ENCODE measurements at places on chromosomes 11 and 22. TPM values are rescaled to one million over a fixed set of nuclear protein-coding genes. Genes with fewer than 3 reads are reported as not detected.

GRCh38 chr11:48081151-48082010 lies 101.0 kb downstream of the PTPRJ start:
- no peak for DNase-seq

DNA sequence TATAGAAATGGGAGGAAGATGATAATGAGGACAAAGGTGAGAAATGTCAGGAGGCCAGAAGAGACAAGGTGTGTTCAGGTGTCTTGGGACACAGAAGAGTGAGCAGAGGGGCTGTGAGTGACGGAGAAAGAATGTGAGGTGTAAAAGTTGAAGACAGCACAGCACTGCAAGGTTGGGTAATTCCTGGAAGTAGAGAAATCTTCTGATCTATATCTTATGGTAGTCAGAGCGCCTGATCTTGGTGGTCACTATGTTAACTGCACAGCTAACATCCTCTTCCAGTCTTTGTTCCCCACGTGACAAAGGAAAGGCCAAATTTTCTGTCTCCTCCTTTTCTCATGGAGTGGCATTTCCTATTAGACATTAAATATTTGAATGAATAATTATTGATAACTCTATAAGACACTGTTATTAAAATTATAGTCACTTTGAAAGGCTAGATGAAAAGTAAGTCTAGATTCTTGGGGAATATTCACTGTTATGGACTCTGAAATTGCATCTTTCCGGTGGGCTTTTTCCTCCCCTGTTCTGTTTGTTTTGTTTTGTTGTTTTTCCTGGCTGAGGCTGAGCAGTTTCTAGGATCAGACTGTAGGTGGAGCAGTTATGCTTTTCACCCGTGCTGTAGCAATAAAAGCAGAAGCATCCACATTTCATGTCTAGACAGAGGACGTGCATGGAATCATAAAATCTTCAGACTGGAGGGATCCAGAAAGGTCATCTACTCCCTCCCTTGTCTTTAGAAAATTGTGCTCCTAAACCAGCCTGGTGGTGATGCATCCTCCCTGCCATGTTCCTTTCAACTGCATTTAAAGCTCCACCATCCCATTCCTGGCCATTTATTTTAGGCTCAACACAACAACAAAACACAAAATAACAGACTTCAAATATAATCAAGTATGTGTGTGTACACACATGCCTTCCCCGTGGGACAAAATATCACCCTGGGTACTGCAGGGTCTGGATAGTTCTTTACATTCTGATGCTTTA lies 26.6 kb downstream of the SC5D start:
- DNase-seq = no peak

DNA sequence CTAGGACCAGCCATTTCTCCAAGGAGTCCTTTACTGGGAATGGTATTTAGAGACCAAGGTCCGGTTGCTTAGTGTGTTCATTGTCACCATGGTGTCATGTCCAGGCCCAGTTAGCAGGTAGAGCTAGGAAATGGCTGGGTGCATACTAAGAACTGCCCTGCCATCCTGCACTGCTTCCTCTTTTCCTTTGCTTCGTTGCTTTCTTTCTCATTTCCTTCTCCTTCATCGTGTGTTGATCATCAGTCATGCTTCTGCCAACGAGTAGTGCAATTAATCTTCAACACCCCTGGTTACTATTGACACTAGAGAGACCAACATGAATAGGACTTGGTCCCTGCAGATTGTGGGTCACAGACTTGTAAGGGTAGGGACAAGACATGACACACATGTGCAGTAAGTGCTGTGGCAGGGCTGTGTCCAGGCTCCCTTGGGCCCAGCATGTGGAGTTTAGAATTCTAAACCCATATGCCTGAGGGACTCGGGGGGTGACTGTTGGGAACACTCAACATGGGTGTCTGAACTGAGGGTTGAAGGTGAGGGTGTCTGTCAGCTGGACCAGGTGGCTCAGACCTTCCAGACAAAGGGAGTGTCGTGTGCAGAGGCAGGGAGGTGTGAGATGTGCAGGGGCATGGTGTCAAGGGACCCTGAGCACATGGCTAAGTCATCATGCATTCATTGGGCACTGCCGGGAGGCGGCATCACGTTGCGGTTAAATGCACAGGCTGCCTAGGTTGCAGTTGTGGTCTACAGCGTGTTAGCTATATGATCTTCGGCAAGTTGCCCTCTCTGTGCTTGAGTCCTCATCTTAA lies 42.6 kb downstream of the ST14 start:
- DNase-seq = no peak

GRCh38 chr22:35464399-35464798 lies 64.5 kb downstream of the MCM5 start:
- DNase-seq = no peak

Gene SMIM35
- total RNA-seq = not detected

GRCh38 chr11:8247312-8247711 lies 16.4 kb downstream of the LMO1 start:
- peak; percentile 38 for DNase-seq

GRCh38 chr11:131402040-131402439 lies 31.6 kb downstream of the NTM start:
- DNase-seq = no peak

DNA sequence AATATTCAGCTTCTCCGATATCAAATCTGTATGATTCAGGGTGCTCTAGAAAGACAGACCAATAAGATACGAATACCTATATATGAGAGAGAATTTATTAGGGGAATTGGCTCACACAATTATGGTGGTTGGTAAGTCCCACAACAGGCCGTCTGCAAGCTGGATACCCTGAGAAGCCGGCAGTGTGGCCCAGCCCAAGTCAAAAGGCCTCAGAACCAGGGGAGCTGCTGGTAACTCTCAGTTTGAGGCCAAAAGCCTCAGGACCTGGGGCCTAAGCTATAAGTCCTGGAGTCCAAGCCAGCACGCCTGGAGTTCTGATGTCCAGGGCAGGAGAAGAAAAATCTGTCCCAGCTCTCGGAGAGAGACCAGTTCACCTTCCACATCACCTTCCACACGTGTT lies 318.7 kb downstream of the BRD1 start:
- no peak for DNase-seq

DNA sequence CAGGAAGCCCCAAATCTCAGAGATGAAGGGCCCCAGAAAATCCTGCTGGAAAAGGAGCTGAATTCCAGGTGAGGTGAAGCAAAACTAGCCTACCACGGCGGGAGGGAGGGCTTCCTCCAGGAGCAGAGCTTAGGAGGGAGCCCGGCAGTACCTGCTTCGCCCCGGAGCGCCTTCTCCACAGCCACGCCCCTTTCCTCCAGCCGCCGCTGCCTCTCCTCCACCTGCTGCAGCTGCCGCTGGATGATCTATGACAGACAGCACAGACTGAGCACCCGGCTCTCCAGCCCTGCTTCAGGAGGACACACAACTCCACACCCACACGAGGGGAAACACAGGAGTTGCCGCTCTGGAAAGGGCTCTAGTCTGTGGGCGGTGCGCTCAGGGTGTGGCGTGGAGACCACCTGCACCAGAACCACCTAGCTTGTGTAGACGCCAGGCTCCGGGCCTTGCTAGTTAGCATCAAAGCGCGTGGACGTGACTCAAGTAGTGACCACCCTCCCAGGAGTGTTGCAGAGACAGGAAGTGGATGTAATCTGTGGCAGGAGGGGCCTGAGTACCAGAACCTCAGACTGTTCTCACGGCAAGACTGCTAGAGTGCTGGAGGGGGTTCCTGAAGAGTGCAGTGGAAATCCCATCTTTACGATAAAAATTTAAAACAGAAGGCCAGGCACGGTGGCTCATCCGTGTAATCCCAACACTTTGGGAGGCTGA lies 34.6 kb upstream of the BID start:
- no peak for DNase-seq

DNA sequence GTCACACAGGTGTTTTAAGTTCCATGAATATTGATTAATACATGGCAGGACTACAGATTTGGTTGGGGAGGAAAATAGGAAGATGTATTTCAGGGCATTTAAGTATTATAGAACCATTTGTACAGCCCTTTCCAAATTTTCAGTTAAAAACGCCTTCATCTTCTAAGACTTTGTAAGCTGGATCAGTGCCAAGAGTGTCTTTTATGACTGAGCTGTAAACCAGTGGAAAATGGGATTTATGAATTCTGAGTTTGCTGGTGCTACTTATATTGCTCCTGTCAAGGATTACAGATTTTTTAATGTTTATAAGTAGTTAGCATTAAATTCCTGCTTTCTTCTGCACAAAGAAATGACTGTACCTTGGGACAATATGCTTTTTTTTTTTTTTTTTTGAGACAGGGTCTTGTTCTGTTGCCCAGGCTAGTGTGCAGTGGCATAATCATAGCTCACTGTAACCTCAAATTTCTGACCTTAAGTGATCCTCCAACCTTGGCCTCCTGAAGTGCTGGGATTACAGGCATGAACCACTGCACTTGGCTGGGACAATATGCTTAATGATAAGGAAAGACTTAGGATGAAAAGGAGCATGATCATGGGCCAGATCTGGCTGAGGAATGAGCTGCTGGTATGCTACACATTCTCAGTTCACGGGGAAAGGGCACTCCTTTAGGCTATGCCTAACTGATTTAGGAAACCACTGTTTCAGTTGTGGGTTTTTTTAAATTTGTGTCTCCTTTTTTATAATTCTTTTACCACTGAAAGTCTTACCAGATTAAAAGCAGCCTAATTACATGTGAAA lies 113.6 kb upstream of the MTNR1B start:
- no peak for DNase-seq

- DNase-seq = no peak
Observed at GRCh38 chr22:22166941-22167713, 77.5 kb upstream of the VPREB1 start.

GRCh38 chr22:34038801-34039555 lies 118.7 kb upstream of the LARGE1 start:
- peak; percentile 7 for DNase-seq

GRCh38 chr11:77406396-77406795 lies 67.5 kb downstream of the PAK1 start:
- DNase-seq = no peak

- no peak for DNase-seq
Observed at GRCh38 chr11:31617246-31617645, 107.7 kb downstream of the ELP4 start.

DNA sequence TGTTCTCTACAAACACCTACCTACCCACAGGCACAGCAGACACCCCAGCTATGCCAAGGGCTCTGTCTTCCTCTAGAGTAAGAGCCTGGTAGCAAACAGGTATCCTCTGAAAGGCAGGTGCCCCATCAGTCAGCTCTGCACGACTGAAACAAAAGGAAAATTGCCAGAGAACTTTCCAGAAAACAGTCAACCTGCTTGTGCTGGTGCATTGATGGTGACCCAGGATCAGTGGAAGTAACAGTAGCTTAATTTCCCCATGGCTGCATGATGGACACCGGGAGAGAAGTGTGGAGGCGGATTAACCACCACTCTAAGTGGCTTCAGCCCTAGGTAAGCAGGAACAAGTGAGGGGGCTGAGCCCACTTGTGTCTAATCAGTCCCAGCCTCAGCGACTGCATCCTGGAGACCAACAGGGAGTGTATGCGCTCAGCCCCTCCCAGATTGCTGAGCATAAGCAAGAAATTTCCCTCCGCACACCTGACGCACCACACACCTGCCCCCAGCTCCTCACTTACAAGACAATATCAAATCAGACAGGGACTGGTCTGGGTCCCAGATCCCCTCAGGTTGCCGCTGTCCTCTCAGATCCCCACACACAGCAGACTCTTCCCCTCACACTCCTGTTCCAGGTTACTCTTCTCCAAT lies 70.7 kb upstream of the IGLL5 start:
- DNase-seq = no peak

DNA sequence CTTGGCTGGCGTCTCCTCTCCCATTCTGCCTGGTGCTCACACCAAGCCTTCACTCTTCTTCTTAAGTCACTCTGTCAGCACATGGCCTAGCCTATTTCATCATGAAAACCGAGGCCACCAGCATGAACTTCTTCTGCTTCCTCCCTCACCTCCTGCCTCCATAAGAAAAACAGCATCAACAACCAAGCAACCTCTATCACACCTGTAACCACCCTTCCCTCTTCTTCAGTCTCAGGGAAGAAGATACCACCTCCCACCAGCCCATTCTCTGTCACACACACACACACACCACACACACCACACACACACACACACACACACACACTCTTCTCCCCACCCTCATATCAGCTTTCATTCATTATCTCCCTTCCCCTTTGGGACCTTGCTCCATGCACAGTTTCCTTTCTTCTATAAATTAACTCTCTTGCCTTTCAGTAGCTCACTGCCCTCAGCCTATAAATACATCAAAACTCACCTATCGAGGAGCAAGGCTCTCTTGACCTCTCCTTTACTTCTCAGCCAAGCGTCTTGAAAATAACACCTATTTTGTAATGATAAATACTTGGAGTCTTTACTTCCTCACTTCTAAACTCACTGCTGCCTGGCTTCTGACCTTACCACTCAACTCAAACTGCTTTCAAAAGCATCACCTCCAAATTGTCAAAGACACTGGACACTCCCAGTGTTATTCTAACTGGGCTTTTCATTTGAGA lies 36.6 kb downstream of the SC5D start:
- DNase-seq = no peak

Gene HBG2
- total RNA-seq = not detected

Gene PDXP
- total RNA-seq = 33.2 TPM

Gene GPR83
- total RNA-seq = not detected

DNA sequence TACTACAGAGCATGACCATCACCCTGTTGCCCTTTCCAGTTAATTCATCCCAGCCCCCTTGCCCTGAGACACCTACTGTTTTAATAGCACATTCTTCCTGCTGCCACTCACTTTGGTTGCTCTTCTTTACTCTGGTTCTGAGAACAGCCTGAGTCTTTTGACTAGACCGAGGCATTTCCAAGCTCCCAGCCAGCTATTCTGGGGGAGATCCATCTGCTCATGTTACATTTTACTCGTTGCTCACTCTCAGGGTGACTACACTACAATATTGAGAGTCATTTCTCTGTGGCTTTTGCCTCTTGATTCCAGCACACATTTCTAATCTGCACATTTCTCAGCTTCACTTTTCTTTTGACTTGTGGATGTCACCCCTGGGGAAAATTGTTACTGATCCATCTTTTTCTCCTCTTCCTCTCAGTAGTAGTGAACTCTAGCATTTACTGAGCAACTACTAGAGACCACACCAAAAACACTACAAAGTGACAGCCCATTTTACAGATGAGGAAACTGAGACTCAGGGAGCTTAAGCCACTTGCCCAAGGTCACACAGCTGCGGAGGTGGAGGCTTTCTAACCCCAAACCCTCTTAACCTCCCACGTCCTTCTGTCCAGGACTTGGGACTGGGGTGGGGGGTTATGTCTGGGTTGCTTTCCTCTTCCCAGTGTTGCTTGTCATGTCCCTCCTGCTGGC lies 117.8 kb downstream of the C11orf91 start:
- no peak for DNase-seq

Gene CARNS1
- total RNA-seq = 0.37 TPM

GRCh38 chr22:23796461-23796860 lies 9.7 kb downstream of the SMARCB1 start:
- no peak for DNase-seq

- no peak for DNase-seq
Observed at GRCh38 chr22:47367993-47368945, 605.8 kb downstream of the TBC1D22A start.
